ENCODE measurements at places on chromosomes 2 and 18.

- no peak for DNase-seq
Measured at GRCh38 chr18:63213331-63213900, 106.2 kb downstream of the BCL2 start.

- DNase-seq: no peak
Measured at GRCh38 chr18:28357766-28358401, 181.0 kb upstream of the CDH2 start.

DNA sequence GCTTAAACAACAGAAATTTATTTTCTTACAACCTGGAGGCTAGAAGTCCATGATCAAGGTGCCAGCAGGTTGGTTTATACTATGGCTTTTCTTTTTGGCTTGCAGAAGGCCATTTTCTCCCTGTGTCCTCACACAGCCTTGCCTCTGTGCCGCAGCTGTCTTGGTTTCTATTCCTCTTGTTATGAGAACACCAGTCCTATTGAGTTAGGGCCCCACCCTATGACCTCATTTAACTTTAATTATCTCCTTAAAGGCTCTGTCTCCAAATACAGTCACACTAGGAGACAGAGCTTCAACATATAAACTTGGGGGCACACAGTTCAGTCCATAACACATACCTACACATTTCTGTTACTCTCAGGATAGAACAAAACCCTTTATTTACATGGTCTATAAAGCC lies 17.3 kb upstream of the RHOB start:
- DNase-seq: no peak

DNA sequence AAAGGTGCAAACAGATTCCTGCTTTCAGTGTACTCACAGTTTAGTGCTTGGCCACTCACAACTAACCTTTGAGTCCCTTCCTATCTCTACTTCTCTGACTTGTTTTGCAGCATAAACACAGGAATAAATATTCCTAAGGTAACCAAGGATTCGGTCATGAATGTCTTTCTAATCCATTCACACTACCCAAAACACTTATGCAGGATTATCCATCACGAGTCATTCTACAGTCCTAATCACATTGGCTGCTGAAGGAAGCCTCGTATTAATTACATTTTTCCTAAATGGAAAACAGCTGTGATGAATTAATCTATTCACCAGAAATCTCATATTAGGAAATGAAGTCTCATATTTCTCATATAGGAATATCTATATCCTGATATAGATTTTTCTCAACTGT lies 16.3 kb downstream of the RDH14 start:
- no peak for DNase-seq
